ENCODE measurements at places on chromosomes 11 and 22. TPM values are rescaled to one million over a fixed set of nuclear protein-coding genes. Genes with fewer than 3 reads are reported as not detected.

TMEM25 gene
- 20.9 TPM for total RNA-seq

KCNA4 gene
- total RNA-seq, result 0.36 TPM

TRIM3 gene
- 24.6 TPM for total RNA-seq

CARD18 gene
- total RNA-seq, result not detected

CARNS1 gene
- total RNA-seq, result 8.4 TPM

TEX54 gene
- total RNA-seq, result not detected

RFPL1 gene
- total RNA-seq, result not detected

INS gene
- 1.5 TPM for total RNA-seq
